Kidney glomerular epithelial cell (primary cell): ENCODE measurements at places on chromosomes 7 and 10.
A peak's percentile ranks its signal among the peaks of the same experiment; 100 is the strongest.

- DNase-seq = no peak
Observed at GRCh38 chr7:10300577-10300976, 673.1 kb upstream of the PHF14 start.

DNA sequence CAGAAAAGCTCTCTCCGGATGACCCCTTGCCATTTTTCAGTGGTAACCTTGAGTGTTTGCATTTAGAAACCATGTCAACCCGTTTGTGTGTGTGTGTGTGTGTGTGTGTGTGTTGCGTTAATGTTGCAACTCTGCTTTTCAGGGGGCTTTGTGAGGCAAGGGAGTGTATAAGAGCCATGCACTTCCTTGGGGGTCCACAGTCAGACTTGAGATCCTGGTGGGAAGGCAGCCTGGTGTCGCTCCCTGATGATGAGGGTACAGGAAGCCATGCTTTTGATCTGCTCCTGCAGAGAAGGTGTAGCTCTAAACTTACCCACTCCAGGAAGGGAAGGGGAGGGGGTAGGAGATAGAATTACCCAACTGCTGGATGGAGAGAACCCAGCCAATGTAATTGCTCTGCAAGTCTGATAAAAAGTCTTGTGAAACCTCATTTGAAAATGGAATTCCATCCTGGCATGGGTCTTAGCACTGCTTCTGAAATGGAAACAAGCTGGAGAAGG, 10.7 kb downstream of the GRK5 start:
- DNase-seq = no peak

GRCh38 chr7:151430391-151431205, 9.3 kb downstream of the CRYGN start:
- no peak for DNase-seq

- DNase-seq = no peak
Observed at GRCh38 chr10:5951167-5951711, 26.1 kb downstream of the IL15RA start.

- no peak for DNase-seq
Observed at GRCh38 chr7:37726016-37726415, 42.5 kb downstream of the GPR141 start.

- DNase-seq = no peak
Observed at GRCh38 chr10:32951111-32951510, 6.9 kb downstream of the ITGB1 start.

GRCh38 chr10:103576862-103577261, 83.4 kb downstream of the NEURL1 start:
- no peak for DNase-seq

DNA sequence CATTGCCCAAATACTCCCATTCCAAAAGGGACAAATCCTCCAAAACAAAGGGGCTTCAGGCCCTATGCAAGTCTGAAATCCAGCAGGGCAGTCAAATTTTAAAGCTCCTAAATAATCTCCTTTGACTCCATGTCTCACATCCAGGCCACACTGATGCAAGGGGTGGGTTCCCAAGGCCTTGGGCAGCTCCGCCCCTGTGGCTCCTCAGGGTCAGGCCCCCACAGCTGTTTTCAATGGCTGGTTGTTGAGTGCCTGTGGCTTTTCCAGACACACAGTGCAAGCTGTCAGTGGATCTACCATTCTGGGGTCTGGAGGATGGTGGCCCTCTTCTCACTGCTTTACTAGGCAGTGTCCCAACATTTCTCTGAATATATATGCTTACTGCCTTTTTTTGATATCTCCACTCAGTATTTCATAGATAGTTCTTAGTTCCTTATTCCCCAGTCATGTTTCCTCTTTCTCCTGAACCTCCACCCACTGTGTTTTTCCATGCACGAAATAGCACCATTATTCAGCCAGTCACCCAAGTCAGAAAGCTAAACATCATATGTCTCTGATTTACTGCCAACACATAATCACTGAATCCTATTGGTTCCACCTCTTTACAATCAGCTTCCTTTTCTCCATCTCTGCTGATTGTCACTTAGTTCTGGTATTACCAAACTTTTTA, 172.6 kb upstream of the CACNA2D1 start:
- no peak for DNase-seq

DNA sequence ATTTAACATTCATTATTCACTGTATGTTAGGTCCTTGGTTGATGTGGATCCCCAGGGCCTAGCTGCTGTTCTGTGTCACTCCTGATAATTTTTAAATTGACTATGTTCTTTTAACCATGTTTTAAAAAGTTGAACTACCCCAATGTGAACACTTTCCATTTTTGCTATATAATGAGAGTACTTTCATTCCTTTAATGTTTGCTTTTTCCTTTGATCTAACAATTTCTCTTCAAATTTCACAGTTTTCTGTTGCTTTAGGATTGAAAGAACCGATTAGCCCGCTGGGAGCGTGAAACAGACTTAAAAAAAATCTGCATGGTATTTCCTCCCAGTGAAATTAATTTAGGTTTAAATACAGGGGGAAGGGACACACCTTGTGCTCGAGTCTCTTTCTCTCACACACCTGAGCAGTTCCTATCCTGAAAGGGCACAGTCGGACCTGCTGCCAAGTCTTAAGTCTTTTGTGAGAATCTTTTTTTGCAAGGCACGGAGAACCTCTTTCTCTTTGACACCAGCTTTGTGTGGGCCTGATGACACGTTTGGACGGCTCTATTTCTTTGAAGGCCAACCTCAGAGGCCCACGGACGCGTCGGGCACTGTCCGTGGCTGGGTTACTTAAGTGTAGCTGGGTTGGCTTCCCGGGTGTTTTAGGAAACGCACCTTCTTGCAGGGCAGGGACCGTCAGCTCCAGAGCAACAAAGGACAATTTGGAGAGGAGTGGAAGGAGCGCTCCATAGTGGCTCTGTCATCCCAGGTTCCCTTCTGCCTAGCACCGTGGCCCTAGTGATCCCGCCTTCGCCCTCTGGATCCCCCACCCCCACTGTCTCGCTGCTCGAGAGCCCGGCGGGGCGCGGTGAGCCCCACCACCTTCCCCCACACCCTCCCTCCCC, 1.0 kb upstream of the CHN2 start:
- DNase-seq = no peak

DNA sequence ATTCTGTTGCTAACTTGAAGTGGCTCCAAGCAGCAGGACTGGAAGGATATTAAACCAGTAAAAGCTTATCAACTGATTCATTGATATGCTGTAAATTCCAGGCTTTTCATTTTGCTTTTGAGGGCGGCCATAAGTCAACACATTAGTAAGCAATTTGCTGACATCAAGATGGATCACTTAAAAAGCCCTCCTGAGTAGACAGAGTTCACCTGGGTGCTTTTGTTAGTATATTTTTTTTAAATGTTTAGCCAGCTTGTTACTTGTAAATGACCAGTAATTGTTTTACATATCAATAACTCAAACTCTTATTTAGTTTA, 26.5 kb downstream of the RNF32 start:
- no peak for DNase-seq

- DNase-seq = no peak
Observed at GRCh38 chr7:76310102-76310957, 7.9 kb downstream of the HSPB1 start.

DNA sequence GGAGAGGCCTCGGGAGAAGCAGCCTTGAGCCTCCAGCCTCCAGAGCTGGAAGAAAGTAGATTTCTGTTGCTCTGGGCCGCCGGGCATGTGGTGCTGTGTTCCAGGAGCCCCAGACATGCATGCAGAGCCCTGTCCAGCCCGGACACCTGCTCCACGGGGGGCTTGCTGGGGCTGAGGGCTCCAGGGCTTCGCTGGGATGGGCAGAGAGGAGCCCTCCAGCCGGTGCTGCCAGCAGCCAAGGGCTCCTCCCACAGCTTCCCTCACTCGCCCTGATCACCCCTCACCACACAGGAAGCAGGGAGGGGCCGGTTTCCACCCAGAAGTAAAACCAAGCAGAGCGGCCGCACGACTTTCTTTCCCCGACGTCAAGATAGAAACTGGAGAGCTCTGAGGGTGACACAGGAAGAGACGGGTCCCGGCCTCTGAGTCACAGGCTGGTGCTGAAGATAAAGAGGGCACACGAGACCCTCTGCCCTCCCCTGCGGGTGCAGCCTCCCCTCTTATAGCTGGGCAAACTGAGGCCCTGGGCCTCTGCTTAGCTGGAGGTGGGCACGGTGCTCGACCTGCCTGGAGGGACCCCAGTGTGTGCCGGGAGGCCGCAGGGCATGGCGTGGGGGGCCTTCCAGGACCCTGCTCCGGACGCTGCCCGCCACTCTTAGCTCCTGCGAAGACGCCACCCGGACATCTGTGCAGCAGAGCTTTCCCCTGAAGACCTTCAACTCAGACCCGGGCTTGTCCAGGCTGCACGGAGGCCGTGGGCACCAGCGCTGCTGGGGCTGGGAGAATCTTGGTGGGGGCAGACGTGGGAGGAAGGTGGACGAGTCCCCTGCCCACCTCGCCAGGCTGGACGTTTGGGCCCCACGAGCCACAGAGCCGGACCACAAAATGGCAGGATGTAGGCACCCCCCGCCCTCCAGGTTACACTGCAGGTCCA, 31.1 kb downstream of the ADAP1 start:
- DNase-seq = peak; percentile 39

DNA sequence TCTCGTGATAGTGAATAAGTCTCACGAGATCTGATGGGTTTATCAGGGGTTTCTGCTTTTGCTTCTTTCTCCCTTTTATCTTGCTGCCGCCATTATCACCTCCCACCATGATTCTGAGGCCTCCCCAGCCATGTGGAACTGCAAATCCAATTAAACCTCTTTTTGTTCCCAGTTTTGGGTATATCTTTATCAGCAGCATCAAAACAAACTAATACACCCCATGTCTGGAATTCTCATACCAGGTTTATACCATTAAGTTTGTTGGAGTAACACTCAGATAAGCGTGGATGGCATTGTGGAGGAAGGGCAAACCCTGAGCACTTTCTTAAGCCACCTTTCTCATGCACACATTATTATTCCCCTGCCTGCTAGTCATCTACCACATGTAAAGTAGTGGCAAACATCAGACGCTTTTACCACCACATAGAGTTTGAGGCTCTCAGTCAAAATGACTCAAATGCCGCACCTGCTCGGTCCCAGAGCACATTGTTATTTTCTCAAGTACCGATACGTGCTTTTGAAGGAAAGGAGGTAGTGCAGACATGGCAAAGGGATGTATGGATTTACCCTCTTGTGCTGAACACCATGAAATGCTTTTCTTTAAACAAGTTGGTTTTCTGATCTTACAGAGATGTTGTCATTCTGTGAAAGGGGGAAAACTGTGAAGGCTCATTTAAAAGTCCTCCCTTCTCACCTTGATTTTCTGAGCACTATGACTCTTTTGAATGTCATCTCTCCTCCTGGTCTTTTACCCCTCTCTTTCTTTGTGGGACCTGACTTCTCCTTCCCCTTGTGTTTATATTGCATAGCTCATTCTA, 429.7 kb downstream of the EXOC4 start:
- DNase-seq = no peak

GRCh38 chr7:12398186-12398585, 5.5 kb downstream of the VWDE start:
- no peak for DNase-seq

DNA sequence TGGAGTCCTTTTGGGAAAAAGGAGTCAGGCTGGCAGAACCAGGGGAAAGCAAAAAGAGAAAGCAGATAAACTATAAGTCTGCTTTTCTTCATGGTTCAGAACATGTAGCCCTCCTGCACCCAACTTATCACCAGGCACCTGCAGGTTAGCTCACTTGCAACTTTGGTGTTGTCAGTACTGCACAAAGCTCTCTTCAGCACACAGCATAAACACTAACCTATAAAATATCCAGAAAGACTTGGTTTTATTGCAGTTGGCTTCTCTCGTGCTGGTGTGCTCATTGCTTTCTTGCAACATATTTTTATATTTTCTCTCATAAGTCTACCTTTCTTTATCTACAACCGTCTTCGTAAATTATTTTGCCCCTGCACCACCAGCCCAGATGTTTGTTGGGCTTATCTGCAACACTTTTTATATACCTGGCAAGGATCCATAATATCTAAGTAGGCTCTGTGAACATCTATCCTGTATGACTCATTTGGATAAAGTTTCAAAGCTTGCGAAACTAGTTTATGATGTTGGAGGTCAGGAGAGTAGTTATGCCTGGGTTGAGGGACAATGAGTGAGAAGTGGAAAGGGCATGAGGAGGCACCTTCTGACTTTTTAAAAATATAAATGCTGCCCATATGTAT, 164.6 kb downstream of the ANKRD30A start:
- DNase-seq = no peak

GRCh38 chr7:2956526-2957368, 86.9 kb downstream of the CARD11 start:
- peak; percentile 4 for DNase-seq

DNA sequence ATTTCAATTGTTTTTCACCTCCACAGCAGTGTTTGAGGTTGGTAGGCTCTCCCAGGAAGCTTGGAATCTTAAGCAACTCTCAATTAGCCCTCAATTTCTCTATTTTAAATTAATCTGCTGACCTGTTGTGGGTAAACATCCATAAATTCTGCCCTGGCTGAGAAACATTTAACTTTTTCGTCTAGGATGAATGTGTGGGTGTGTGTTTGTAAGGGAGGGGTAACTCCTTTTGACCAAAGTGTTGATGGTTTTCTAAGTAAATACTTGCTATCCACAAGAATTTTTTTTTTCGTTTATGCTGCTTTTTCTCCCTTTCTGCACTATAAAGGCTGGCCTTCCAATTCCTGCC, 973 bp downstream of the PPP3CB start:
- no peak for DNase-seq

DNA sequence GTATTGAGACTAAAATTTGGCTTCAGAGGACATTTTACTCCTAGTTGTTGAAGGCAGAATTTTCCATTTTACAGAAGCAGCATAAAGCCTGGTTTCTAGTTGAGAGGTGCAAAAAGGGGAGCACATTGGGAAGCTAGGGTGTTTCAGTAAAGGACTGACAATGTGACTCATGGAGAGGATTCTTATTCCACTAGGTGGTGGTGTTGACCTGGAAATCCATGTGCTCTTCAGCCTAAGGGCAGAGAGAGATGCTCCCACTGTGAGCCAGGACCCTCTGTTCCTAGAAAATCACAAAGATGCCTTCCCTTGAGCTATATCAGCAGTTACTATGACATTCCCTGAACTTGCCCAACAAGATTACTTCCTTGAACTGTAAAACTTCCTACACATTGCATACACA, 687.8 kb downstream of the IPMK start:
- DNase-seq = peak; percentile 40

DNA sequence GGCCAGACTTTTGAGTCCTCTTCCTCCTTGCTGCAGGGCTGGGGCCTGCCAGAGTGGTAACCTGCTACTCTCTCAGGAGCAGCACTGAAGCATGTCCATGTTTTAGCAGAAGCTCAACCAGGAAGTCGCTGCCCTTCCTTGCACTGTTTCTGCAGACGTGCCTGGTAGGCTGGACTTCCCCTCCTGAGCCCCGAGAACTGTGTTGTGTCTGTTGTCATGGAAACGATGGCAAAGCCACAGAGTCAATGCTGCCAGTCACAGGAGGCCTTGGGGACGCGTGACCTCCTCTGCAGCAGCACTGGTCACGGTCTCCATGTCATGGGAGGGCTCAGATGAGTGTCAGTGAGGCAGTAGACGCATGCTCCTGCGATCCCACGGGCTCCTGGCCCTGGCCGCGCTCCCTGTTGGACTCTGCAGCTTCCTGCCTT, 145.5 kb downstream of the FANK1 start:
- peak; percentile 94 for DNase-seq

- DNase-seq = peak; percentile 24
Observed at GRCh38 chr7:127751062-127751461, 99.1 kb downstream of the SND1 start.

- DNase-seq = no peak
Observed at GRCh38 chr10:84484541-84484940, 156.2 kb downstream of the CCSER2 start.

- DNase-seq = no peak
Observed at GRCh38 chr10:6034371-6034770, 27.8 kb downstream of the IL2RA start.
